ENCODE measurements at places on chromosomes 3 and 15.

GRCh38 chr3:185363662-185364203, 797 bp downstream of the MAP3K13 start:
- no peak for DNase-seq

DNA sequence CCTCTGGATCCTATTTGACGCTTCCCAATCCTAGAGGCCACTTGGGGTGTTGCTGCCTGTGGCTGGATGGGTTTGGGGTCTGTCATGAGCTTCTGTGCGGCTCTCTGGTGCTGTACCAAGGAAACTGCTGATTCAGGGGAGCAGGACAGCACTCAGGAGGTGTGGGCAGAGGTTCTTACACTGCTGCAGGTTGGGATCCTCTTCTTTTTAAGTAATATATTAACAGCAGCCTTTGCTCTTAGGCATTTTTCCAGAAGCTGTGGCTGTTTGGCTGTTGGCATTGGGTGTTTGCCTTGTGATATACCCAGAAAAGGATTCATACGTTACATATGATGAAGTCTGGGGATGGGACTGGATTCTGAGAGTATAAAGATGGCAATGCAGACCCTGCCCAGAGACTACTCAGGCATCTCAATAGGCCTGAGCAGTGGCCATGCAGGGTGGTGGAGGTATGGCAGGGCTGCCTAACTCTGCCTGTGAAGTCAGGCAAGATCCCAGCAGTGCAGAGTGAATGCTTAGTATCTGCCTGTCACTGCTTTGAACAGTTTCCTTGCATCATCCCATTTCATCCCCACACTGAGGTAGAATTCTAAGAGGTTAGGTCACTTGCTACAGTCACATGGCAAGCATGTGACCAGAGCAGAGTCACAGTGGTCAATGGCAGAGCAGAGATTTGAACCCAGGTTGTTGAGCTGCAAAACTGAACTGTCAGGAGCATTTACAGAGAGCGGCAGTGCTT, 3.9 kb downstream of the ABHD6 start:
- no peak for DNase-seq

GRCh38 chr3:184630861-184631471, 69.4 kb downstream of the EPHB3 start:
- no peak for DNase-seq

GRCh38 chr15:63668601-63669000, 71.4 kb downstream of the FBXL22 start:
- no peak for DNase-seq

- DNase-seq = no peak
These were observed 9.0 kb downstream of the P2RY1 start for GRCh38 chr3:152843955-152844354.

DNA sequence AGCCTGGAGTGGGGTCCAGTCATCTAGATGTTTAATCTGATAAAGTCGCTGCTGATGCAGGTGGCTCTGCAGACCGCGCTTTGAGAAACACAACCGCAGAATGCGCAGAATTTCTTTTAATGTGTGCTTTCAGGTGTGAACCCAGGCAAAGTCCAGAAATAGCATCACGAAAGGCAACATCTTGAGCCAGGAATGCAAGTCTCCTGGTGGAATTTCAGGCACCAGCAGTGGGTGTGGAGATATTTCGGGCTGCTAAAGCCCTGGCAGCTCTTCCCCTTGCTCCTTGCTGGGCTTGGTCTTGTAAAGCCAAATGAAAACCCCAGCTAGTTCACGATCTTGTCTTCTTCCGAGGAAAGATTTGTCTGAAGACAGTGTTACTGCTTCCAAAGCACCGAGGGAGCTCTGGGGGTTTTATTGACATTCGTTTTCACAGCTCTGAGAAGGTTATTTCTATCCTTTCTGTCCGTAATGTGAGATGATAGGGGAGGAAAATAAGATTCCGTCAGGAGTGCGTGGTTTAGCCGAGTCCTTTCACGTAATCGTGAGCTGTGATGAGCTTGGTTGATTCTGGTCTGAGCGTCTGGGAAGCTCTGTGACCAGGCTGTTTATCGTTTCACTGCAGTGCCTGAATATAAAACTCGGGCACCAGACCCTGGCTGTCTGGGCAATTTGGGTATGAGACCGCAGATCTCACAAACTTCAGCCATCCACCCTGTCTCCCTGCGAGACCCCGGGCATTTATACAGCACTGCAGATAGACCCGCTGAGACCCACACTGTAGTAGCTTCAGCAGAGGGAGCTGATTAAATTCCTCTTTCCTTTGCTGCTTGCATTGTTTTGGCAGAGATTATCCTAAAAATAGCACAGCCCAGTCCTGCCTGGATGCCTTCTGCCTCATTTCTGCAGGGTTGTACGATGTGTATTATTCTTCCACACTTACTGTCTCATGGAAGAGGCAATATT, 67.0 kb upstream of the SLC25A26 start:
- no peak for DNase-seq

- no peak for DNase-seq
These were observed 49.8 kb downstream of the GASK1A start for GRCh38 chr3:43028678-43029490.

GRCh38 chr3:123390865-123391600, 57.9 kb downstream of the ADCY5 start:
- no peak for DNase-seq

DNA sequence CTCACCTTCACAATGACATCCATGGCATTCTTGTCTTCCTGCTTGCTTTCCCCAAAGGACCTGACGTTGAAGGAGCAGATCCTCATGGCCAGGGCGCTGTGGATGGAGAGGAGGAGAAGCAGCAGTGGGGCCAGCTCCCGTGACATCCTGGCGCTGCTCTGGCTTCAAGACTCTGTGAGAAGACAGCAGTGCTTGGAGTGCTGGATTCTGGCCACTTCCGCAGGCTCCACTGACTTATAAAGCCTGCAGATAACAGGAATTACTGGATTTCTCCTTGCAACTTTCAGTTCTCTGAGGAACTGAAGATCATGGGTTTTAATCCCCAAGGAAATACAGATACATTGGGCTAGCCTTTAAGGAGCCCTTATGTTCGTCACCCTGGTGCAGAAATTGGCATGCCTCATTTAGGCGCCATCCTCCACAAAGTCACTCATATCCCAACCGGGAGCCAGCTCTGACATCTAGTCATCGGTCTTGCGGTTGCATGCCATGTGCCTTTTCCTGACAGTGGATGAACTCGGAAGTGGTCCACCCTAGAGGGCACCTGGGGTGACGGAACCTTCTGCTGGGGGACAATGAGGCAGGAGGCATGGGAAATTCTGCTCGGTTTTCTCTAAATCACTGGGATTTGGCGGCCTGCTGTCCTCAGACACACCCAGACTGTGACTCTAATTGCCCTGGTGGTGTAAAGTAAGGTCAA, at the start of gene DNASE1L3:
DNASE1L3 (minus strand) TSS at position 212 of the 700 bp plus-strand sequence; CDS start at position 146, 66 bp downstream.
- no peak for DNase-seq

DNA sequence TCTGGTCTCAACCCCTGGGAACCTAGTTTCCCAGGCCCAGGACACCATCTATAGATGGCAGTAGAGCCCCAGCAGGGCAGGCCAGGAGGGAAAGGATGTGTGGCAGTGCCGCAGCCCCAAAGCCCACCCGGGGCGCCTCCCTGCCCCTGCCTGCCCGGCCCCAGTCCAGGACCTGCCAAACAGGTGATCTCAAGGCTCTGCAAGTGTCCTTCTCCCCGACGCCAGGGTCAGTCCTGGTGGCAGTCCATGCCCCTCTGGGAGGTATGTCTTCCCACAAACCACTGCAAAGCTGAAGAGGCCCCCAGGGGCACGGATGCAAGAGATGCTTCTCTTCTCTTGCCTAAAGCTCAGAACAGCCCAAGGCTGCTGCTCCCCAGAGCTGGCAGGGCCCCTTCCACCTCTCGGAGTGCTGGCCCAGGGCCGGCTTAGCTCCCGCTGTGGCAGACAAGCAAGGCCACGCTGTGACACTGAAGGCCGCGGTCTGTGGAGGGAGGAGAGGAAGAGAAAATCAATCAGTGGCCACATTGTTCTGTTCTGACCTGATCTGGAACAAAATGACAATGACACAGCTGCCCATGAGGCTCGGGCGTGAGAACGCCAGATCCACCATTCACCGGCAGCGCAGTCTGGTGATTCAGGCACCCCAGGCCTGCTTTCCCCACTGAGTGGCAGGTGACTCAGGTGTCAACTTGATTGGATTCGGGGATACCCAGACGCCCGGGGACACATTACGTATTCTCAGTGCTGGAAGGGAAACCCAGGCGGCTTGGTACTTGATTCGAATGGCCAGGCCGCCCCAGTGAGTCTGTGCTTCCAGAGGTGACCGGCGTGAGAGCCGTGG, 34.0 kb downstream of the KLHL25 start:
- DNase-seq = no peak

Data from GM12891 (cell line).